ENCODE measurements at places on chromosomes 2 and 18. TPM values are rescaled to one million over a fixed set of nuclear protein-coding genes. Genes with fewer than 3 reads are reported as not detected.
A peak's percentile ranks its signal among the peaks of the same experiment; 100 is the strongest.

VWC2L gene
- 0.09 TPM for total RNA-seq

SERPINB13 gene
- not detected for total RNA-seq

FAM228B gene
- 35.2 TPM for total RNA-seq

SRD5A2 gene
- 0.22 TPM for total RNA-seq

DNA sequence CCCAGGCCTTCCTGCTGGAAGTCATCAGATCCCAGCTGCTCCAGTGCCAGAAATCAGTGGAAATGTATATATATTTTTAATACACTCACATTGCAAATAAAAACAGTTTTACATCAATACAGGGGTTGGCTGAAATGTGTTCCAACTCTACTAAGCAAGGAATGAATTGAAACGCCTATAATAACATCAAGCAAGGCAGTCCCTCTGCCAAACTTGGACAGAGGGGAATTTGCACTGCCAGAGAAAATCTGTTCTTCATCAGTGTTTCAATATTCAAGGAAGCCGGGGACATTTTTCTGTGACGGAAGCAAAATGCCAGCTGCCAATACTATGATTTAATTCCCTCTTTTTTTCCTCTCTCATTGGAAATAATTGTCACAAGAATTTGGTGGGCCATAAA lies 335.3 kb downstream of the TNS1 start:
- DNase-seq = peak; percentile 63

GRCh38 chr2:205032093-205032551 lies 486.8 kb downstream of the PARD3B start:
- peak; percentile 46 for DNase-seq

- peak; percentile 12 for DNase-seq
Measured at GRCh38 chr2:134669731-134670669, 48.8 kb downstream of the TMEM163 start.

DNA sequence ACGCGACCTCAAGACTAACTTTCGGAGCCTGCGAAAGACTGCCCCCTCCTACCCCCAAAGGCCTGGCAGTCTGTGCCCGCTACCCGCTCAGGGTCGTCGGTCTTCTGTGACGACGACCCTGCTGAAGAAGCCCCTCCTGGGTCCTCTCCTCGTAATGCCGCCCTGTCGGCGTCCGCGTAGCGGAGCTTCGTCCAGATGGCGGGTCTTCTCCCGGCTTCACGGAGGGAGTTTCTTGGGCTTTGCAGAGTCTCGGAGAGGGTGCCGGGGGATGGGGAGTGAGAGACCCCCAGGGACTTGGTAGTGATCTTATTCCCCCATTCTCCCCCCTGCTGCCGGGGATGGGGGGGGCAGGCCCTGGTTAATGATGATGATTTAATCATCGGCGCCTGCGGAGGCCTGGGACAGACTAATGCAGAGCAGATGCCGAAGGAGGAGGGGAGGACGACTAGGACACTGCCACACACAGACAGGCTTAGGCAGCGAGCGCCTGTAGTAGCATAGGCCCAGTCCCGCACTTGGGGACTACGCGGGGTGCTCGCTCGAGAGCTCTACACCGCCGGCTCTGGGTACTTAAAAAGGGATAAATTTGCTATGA lies 528 bp upstream of the PCGF1 start:
- peak; percentile 66 for DNase-seq

GRCh38 chr18:44651918-44652572 lies 28.6 kb upstream of the SETBP1 start:
- no peak for DNase-seq

DNA sequence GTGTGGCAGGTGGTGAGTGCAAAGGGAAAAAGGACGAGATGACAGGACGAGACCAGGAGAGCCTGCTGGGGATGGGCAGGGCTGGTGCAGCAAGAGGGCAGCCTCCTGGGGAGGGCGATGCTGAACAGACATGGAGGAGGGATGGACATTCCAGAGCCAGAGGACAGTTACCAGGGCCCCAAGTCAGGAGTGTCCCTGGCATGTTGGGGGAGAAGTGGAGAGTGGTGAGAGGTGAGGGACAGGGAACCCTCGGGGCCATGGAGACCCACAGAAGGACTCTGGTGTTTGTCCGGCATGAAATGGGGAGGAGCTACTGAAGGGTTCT lies 19.0 kb downstream of the MTERF4 start:
- no peak for DNase-seq

- peak; percentile 65 for DNase-seq
Measured at GRCh38 chr2:20381457-20381856, 30.8 kb upstream of the PUM2 start.

- DNase-seq = peak; percentile 45
Measured at GRCh38 chr2:84302513-84303412, 156.3 kb downstream of the SUCLG1 start.

GRCh38 chr18:77524909-77525308 lies 275.3 kb downstream of the GALR1 start:
- DNase-seq = no peak

GRCh38 chr2:74759986-74760385 lies 73.9 kb upstream of the HK2 start:
- DNase-seq = no peak

DNA sequence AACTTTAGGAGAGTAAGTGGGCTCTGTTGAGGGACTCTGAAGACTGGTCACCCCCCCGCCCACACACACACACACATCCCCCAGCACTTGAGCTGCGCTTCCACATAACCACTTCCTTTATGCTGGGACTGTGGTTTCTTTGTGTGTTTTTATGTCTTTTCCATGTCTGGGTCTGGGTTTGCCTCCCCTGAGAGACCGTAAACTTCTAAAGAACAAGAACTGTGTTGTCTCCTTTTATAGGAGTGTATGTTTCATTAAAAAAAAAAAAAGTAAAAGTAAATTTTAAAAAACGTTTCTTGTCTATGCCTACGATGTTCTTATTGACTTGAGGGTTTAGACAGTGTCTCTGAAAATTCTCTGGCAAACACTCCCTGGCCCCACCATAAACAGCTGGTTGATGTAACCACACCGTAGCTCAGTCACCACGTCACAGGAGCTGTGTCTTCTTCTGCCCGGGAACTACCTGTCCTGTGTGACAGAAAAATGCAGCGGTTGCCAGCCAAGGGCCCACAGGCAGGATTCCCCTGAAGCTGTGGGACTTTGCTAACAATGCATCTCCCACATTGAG lies 68.0 kb downstream of the KLHL29 start:
- DNase-seq = no peak

GRCh38 chr2:205769879-205770278 lies 87.6 kb downstream of the NRP2 start:
- no peak for DNase-seq

GRCh38 chr2:53768242-53768542 lies 588 bp downstream of the CHAC2 start:
- DNase-seq = peak; percentile 75

- DNase-seq = no peak
Measured at GRCh38 chr2:75194184-75194868, 5.0 kb downstream of the TACR1 start.

- DNase-seq = no peak
Measured at GRCh38 chr2:83470928-83471327, 988.2 kb downstream of the SUCLG1 start.
